Stimulated activated CD8-positive, alpha-beta memory T cell treated with anti-CD3 and anti-CD28 coated beads, Interleukin-15, amount 100 ng/mL, for 48 hours (primary cell): ENCODE measurements at places on chromosomes 2 and 18.

DNA sequence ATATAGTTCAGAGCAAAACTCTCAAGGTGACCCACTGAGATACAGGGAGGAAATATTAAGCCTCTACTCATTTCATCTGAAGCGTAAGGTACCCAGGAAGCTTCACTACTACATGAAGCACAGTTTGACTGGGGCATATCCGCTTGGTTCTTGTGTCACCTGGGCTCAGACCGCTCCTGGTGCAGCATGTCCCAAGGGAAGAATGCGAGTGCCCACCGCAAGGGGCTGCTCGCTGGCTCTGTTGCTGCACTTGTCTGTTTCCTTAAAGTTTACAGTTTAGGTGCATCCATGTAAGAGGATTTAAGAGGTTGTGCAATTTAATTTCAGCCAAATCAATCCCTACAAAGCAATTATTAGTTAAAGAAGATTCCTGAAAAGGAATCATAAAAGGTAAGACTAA, 507.8 kb downstream of the FBXO15 start:
- DNase-seq = no peak

- DNase-seq = no peak
Observed at GRCh38 chr2:38168710-38169480, 92.9 kb upstream of the CYP1B1 start.

DNA sequence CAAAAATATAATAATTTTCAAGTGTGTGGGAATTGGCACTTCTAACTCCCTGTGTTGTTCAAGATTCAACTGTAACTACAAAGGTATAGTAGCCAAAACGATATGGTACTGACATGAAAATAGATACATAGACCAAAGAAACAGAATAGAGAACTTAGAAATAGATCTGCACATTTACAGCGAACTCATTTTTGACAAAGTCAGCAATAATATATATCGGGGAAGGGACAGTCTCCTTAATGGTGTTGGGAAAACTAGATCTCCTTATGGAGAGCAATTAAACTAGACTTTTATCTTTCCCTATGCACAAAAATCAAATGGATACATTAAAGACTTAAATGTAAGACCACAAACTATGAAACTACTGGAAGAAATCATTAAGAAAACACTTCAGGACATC, 1530.6 kb upstream of the SLC39A10 start:
- DNase-seq = no peak

GRCh38 chr2:58920001-58920400, 678.9 kb upstream of the FANCL start:
- DNase-seq = no peak
